Stimulated activated CD4-positive, alpha-beta T cell treated with anti-CD3 and anti-CD28 coated beads, Interleukin-15, amount 100 ng/mL, for 1 hour (primary cell): ENCODE measurements at places on chromosomes 2 and 18.

- DNase-seq = no peak
Observed at GRCh38 chr2:53512071-53512826, 255.4 kb upstream of the CHAC2 start.

DNA sequence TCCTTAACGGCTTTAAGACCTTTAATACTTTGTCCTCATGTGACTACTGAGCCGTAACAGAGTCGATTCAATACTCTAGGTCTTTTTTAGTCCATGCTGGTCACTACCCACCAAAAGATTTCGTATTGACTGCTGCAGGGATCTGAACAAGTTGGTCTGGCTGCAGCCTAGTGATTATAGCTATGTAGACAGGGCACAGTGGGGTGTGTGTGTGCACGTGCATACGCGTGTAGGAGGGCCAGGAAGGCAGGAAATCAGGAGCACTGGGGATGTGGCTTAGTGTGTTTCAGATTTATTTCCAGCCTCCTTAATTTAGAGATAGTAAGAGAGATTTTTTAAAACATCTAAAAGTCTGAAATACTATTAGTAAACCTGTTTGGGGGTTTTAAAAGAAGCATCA lies 161.4 kb downstream of the MYO3B start:
- DNase-seq = no peak

GRCh38 chr2:12855508-12855907 lies 138.8 kb downstream of the TRIB2 start:
- no peak for DNase-seq

- no peak for DNase-seq
Observed at GRCh38 chr18:58662118-58662517, 9.1 kb upstream of the MALT1 start.

GRCh38 chr2:16149349-16150243 lies 209.2 kb downstream of the MYCN start:
- DNase-seq = no peak

DNA sequence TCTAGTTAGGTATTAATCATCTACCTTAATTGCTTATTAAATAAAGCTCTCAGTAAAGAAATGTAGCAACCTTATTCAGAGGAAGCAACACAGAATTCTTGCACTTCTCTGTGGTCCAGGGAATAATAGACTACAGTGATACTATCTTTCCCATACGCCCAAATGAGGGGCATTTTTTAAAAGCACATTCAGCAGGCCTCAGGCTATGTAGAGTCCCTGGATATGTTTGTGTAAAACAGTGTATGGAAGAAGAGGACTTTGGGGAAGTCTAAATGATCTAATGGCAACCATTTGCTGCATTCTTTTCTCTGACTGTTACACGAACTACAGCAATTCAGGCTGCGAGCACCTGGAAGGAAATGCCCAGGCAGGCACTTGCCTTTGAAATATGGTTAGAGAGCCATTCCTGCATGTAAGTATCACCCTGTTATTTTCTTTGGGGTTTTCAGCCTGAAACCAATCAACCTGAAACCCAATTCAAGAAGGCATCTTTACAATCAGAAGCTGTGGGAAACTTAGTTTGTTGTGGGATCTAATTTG lies 1814.7 kb upstream of the CELF4 start:
- DNase-seq = no peak

DNA sequence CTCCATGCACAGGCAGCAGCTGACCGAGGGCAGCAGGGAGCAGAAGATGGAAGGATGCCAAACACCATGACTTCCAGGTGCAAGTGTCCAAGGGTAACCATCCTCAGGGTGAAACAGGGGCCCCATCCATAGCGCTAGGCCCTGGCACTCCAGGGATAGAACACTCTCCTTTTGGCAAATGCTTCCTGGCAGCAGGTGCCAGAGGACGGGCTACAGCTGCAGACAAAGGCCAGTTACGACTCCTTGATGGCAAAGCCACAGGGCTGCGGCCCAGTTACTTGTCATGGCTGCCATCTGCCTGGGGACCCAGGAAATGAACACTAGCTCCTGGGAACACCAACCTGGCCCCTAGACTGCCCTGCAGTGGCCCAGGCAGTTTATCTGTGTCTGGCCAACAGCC lies 178.8 kb downstream of the TMEM163 start:
- no peak for DNase-seq

DNA sequence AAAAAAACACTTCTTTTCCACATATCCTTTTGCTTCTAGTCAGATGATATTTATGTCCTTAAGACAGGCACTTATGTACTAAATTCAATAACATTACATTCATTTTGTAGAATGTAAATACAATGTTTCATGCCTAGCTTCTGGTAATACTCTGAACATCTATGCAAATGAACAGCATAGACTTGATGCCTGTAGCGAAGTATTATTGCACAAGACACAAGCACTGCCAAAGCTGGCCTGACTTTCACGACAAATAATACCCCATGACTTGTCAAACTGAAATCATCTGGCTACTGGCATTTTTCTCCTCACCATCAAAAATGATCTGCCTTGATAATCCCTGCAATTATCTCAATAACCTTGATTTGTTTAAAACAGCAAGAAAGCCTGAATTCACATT lies 101.3 kb downstream of the L3MBTL4 start:
- no peak for DNase-seq

GRCh38 chr2:10546975-10547391 lies 98.9 kb upstream of the ODC1 start:
- no peak for DNase-seq

GRCh38 chr2:161177969-161178368 lies 17.7 kb downstream of the TANK start:
- DNase-seq = no peak

- no peak for DNase-seq
Observed at GRCh38 chr2:147352264-147353071, 492.4 kb upstream of the ACVR2A start.

DNA sequence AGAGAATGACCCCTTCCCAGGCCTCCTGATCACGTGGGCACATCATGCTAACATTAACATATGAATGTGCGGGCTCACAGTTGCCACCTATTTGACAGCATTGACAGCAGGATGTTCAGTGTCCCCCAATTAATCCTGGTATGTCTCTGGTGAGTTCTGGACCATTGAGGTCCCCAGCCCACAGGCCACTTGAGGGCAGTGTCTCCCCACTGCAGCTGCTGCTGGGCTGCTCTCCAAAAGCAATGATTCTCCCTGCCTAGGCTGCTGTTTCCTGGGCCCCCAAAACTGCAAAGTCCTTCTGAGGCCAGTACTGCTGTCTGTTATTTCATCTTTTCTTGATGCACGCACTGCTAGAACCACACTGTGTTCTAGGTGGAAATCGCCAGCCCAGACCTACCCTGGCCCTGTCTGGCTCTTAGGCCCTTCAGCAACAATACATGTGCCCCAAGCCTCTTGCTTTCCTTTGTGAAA lies 52.7 kb upstream of the MAPK4 start:
- DNase-seq = no peak

DNA sequence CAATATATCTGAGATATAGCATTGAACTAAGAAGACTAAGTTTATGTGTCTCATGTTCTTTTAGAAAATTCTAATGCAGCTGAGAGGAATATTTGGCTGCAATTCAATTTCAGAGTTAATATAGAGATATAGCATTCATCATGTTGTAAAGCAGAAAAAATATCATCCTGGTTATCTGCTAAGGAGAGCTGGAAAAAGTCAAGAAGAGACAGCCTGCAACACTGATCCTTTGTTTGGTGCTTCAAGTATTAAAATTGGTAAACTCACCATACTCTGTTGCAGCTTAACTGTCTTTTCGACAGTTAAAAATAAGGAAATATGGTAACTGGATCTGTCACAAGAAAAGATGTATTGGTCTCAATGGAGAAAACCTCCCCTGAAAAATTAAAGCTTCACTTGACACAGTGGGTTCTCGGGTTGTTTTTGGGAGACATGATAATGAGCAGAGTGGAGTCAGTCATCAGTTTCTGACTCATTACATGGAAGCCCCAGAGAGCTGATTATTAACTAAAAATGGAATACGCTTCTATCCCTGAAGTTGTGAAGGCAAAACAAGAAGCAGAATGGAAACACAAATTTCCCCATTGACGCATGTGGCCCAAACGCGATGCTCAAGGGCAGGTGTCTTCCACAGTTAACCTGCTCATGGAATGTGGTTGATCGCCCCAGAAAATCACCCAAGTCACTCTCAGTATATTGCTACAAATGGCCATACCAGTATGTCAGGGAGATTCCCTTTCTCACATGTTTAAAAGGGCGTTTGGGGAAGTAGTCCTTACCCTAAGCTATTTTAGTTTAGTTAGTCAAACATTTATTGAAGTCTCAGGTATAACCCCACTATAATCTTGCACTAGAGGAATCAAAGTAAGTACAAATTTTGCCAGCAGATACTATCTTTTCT lies 8.2 kb downstream of the BCL2 start:
- DNase-seq = no peak

- no peak for DNase-seq
Observed at GRCh38 chr2:12469141-12469561, 247.6 kb upstream of the TRIB2 start.

DNA sequence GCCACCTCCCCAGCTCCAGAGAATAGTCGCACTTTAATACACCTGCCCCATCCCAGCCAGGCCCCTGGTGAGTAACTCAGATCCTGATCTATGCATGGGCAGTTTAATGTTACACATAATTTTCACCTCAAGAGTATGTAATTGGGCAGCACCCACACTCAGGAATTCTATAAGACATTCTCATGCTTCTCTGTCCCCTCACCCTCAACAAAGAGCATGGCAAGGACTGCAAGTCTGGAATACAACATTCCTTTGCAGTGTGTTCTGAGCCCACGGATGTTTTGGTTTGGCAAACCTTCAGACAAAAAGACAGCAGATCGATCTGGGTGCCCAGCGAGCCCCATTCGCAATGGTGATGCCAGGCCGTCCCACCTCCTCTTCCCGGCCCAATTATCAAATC lies 4.9 kb upstream of the SLC14A1 start:
- DNase-seq = no peak

DNA sequence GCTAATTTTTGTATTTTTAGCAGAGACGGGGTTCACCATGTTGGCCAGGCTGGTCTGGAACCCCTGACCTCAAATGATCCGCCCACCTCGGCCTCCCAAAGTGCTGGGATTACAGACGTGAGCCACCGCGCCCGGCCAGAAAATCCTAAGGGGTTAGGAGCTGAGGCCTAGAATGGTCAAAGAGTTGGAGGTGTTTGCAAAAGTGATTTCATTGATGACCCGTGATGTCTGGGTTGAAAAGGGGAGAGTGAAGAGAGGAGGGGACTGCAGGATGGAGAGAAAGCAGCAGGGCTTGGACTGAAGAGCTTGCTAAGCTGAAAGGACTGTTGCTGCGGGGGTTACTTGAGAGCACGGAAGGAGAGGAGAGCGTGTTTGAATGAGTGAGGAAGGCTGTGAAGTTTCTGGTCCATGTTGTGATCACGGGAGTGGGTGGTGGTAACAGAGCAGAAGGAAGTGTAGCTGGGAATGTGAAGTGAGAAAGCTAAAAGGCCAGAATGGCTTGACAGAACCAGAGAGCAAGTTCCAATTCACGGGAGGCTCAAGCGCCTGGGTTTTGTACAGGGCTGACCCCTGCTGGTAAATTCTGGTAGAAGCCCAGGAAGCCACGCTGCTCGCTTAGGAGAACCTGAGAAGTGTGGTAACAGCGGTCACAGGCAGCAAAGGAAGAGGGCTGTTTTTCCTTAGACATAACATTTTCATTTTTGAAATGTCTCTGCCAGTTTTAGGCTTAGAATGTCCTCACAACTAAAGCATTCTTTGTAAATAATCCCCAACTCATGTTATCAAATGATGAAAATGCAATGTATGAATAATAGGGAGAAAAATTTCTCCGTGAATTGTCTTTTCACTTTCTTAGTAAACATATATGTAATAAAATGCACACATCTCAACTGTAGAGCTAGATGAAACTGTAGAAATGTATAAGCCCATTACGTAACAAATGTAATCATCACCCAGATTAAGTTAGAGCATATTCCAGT lies 40.5 kb upstream of the ACTR2 start:
- DNase-seq = peak; percentile 38

DNA sequence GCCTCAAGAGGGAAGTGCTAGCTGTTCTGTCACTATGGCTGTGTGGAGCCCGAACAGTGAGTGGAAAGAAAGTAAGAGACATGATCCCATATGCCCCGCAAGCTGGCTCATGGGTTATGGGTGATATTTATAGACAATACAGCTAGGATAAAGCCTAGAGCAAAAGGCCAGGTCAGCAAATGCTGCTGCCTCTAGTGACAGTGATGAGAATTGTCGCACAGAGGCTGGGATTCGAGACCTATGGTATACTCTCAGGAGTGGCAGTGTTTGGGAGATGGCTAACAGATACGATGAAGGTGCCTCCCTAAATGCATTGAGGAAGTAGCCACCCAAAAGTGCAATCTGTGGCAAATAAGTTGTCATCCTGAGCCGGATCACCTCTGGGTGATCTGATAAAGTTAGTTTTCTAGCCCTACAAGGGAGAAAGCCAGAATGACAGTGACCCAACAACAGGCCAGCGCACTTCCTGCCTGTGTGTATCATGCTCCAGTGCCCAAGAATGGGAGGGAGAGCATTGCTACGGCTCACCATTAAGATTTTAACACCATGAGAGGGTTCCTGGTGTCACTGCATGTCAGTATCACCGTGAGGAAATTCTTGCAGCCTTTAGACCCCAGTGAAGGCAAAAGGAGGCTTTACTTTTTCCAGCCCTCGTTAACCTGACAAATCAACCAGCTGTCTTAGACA lies 92.2 kb upstream of the TGFA start:
- no peak for DNase-seq

- no peak for DNase-seq
Observed at GRCh38 chr2:214781226-214781625, 28.3 kb downstream of the BARD1 start.

DNA sequence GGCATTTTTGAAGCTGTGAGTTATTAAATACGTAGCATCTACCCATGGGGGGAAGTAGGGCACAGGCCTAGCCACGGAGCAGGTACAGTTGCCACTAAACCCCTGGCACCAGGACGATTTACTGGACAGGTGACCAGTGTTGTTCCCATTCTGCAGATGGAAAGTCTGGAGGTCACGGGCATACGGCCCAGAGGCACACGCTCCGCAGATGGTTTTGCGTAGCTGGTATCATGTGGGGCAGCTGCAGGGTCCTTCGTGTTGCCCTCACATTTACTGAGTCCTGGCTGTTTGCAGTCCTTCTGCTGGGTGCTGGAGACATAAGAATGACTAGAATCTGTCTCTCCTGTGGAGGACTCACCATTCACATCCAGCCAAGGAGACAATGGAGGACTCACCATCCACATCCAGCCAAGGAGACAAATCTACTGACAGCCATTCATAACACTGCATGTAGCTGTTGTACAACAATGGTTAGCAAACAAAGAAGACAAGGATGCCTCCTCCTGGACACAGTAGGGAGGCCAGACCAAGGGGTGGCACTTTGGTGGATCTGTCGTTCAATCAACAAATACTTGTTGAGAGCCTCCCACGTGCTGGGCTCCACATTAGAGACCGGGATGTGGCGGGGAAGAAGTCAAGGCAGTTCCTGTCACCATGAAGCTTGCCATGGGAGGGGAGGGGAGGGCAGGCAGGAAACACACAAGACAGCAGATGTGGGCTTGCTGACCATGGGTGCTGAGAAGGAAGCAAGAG lies 24.9 kb downstream of the TWIST2 start:
- no peak for DNase-seq
